ENCODE measurements at places on chromosomes 11 and 22. TPM values are rescaled to one million over a fixed set of nuclear protein-coding genes. Genes with fewer than 3 reads are reported as not detected.

Gene RHOG
- 17.5 TPM for total RNA-seq

Gene MAP6
- not detected for total RNA-seq

Gene SCGB2A2
- total RNA-seq: not detected

Gene GAB2
- total RNA-seq: 8.8 TPM

Gene MAPK8IP1
- 11.1 TPM for total RNA-seq

Gene CNGA4
- not detected for total RNA-seq

Gene TMEM223
- 57.5 TPM for total RNA-seq

Gene KCNJ5
- total RNA-seq: 0.03 TPM
